ENCODE measurements at places on chromosomes 13 and 19. TPM values are rescaled to one million over a fixed set of nuclear protein-coding genes. Genes with fewer than 3 reads are reported as not detected.

- DNase-seq, result no peak
Observed at GRCh38 chr13:71260246-71260645, 606.8 kb downstream of the DACH1 start.

GRCh38 chr13:51869916-51870315 lies 8.1 kb downstream of the CCDC70 start:
- DNase-seq, result no peak

The CLEC17A gene
- total RNA-seq, result not detected

- DNase-seq, result no peak
Observed at GRCh38 chr13:46667687-46668281, 114.8 kb downstream of the LRCH1 start.

GRCh38 chr13:114259974-114260373 lies 21.4 kb upstream of the UPF3A start:
- DNase-seq, result no peak

GRCh38 chr19:7823686-7824301 lies 6.2 kb upstream of the EVI5L start:
- no peak for DNase-seq

The TYROBP gene
- 43.4 TPM for total RNA-seq

DNA sequence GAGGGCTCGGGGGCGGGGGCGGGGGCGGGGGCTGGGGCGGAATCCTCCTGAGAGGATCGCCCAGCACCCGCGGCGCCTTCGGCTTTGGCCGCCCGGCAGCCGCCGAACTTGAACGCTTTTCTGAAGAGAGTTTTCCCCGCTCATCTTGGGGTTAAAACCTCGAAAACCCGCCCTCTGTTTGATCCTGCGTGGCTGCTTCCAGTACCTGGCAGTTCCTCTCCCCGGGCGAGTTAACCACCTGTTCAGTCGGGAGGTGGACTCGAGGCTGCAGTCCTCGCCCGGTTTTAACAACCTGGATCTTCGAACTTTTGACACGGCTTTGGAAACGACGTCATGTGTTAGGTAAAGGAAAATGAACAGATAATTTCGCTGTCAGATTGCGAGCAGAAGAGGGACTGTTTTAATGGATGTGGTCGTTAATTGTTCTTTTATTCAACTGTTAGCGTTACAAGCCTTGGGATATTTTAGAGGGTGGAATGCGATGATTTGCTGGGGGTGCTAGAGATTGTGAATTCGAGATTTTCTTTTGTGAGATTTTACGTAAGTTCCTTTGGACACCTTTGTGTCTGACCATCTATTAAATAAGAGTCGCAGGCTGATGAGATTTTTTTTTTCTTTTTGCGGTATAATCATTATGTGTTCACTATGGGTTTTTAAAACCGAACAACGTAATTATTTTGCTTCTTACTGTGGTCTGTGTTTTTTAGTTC lies 1.0 kb downstream of the FNDC3A start:
- no peak for DNase-seq

The KLK2 gene
- not detected for total RNA-seq

GRCh38 chr19:1855040-1855827 lies 7.0 kb upstream of the REXO1 start:
- DNase-seq, result peak; percentile 93

- DNase-seq, result no peak
Observed at GRCh38 chr13:78659732-78660494, 958 bp upstream of the OBI1 start.

DNA sequence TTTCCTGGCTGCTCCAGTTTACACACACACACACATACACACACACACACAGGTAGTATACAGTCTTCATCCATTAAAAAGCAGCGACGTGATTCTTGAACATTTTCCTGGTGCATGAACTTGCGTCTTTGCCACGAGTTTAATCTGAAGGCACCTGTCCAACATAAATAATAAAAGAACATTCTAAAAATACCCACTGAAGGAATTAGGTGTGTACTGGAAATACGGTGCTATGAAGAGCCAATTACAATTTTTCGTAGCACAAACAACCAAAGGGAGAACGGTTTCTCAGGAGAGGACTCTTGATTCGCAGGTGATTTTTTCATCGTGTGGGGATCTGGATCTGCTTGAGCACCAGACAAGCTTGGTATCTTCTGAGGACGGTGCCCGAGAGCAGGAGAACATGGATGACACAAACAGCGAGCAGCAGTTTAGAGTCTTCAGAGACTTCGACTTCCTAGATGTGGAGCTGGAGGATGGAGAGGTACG lies 61.2 kb downstream of the ZAR1L start:
- DNase-seq, result no peak

DNA sequence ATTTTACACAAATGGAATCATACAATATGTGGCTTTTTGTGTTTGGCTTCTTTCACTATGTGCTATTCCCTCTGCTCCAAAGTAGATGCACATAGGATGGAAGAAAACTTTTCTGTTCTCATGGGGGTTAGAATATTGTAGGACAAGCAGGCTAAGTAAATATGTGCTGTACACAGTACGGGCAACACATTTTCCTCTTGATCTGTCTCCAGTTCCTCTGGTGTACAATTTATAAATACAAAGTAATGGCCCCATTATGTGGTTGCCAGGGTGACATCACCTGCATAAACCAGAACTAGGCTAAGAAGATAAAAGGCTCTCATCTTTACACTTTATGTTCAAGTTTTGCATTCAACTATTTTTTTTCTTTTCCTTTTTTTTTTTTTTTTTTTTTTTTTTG lies 41.0 kb upstream of the SOX21 start:
- no peak for DNase-seq

The TMEM255B gene
- total RNA-seq, result 14.1 TPM

The GRIN3B gene
- total RNA-seq, result not detected

- peak; percentile 86 for DNase-seq
Observed at GRCh38 chr19:16330368-16330801, 5.8 kb downstream of the KLF2 start.

DNA sequence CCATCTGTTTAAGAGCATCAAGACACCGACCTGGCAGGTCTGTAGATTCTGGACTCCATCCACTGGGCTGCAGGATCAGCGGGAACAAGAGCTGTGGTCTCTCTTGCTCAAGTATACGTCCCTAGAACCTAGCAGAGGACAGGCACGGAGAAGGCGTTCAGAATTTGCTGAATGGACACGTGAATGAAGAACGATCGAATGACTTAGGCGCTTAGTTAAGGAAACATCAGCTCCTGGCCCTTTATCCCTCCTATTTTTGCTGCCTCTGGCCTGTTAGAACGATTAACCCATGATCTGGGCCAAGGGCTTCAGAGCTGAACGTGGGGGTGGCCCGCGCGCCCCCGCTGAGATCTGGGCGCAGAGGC lies 953 bp downstream of the DZIP1 start:
- no peak for DNase-seq

The C13orf42 gene
- not detected for total RNA-seq
